ENCODE measurements at places on chromosomes 4 and X. TPM values are rescaled to one million over a fixed set of nuclear protein-coding genes. Genes with fewer than 3 reads are reported as not detected.

The SPANXB1 gene
- total RNA-seq, result not detected

The IL13RA2 gene
- total RNA-seq, result not detected

The NALF2 gene
- total RNA-seq, result 3.2 TPM

The DAPP1 gene
- not detected for total RNA-seq

The CXorf49 gene
- not detected for total RNA-seq

The PCSK1N gene
- 2.4 TPM for total RNA-seq

DNA sequence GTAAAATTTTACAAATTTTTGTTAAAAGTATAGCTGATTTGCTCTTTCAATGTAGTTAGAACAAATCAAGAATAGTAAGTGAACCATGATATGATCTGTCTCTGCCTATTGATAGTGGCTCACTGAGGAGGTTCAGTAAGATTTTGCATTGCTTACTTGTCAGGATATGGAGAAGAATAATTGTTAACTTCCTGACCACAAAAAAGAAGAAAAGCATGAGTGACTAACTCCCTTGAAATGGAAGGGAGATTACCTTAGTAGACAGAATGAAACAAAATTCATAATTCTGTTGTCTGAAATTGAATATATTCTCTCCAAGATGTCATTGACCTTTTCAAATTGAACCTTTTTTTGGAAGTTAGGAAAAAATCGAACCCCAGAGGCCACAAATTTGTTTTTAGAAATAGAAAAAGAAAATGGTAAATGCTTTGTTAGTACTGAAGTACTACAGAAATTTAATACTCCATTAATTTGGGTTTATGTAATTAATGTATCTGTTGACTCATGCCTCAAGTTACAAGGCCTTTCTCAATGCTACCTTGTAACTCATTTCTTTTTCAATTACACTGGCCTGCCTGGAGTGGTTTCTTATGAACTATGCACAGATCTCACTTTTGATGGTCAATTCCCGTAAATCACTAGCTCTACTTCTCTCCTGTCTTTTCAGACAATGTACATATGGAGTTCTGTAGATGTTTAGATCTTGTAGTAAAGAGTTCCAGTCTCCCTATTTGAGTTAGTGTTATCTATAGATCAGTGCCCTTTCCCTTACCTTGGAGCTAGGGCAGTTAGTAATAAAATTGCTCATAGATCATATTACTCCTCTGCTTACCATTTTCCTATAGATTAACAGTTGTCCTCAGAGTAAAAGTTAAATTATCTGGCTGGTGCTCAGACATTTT, 139.3 kb downstream of the TLL1 start:
- no peak overlapping the region for H3K27ac ChIP-seq
- no peaks in the 10 kb centered on the region for H3K36me3 ChIP-seq
- DNase-seq, result no peak
- H3K27me3 ChIP-seq, result no peaks in the 10 kb centered on the region

DNA sequence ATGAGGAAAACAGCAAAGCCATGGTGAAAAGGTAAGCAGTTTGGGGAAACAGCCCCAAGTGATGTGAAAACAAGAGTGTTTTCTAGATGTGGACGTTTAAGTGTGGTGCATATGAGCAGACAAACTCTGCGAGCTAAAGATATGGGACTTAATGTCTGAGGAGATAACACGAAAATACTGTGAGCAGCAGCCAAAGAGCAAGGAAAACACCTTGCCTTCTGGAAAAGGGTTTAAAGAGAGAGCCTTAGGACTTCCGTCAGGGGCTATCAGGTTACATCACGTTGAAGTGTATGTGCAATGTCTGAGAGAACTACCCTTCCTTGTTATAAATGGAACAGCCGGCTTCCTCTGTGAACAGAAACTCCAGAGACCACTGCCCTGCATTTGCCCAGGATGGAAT, 54.2 kb downstream of the LEF1 start:
- no peaks in the 10 kb centered on the region for H3K36me3 ChIP-seq
- no peaks in the 10 kb centered on the region for H3K27me3 ChIP-seq
- H3K27ac ChIP-seq, result no peak overlapping the region
- H3K4me3 ChIP-seq, result no peak overlapping the region

DNA sequence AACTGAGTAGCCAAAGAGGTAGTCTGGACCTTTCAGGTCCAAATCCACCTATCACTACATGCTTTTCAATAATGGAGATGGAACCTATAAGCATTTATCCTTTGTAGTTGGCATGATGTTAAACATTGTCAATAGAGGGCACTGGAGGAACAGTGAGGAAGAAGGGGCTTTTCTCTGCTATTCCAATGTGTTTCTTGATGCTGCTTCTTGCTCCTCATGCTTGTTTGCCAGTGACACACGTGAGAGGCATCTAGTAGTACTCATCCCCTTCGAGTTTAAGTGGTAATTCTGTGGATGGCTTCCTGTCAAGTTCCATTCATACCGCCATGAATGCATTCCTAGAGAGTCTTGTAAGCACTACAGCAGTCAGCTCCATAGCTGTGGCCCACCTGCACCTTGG, 84.0 kb downstream of the NAA11 start:
- no peak overlapping the region for H3K4me3 ChIP-seq
- DNase-seq, result peak; percentile 53
- peaks cover 11% of the 10 kb centered on the region for H3K4me1 ChIP-seq
- no peaks in the 10 kb centered on the region for H3K36me3 ChIP-seq
- no peaks in the 10 kb centered on the region for H3K27me3 ChIP-seq

DNA sequence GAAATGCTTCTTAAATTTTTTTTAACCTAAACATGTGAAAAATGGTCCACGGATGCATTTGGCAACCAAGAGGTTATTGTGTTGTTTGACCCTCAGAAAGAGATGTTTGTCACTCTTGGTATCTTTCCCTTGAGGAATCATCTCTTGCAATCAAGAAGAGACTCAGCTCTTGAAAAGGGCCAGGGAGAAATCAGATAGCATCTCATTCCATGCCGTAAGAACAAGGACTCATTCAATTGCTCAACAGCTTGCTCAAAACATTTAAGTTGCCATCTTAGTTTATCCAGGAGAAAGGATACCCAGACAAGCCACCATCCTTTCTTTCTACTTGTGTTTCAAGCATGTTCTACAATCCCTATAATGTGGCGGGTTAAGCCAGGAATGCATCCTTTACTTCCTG, 209.5 kb upstream of the LNX1 start:
- no peak overlapping the region for H3K27ac ChIP-seq
- H3K36me3 ChIP-seq, result no peaks in the 10 kb centered on the region
- H3K4me3 ChIP-seq, result no peak overlapping the region
- no peaks in the 10 kb centered on the region for H3K27me3 ChIP-seq
- H3K4me1 ChIP-seq, result no peaks in the 10 kb centered on the region

DNA sequence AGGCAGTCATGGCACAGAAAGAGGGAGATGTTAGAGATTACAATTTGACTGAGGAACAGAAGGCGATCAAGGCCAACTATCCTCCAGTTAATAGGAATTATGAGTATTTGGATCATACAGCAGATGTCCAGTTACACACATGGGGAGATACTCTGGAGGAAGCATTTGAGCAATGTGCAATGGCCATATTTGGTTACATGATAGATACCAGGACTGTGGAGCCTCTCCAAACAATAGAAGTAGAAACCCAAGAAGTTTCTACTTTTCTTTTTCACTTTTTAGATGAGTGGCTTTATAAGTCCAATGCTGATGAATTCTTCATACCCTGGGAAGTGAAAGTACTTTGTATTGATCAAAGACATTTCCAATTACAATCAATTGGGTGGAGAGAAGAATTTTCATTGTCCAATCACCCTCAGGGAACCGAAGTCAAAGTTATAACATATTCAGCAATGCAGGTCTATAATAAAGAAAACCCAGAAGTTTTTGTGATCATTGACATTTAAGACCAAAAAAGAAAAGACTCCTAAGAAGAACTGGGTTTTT, 139.1 kb downstream of the MAB21L2 start:
- no peak overlapping the region for H3K4me3 ChIP-seq
- no peaks in the 10 kb centered on the region for H3K27me3 ChIP-seq
- no peak for DNase-seq
- no peaks in the 10 kb centered on the region for H3K4me1 ChIP-seq

- H3K36me3 ChIP-seq, result no peaks in the 10 kb centered on the region
- H3K4me3 ChIP-seq, result no peak overlapping the region
- no peaks in the 10 kb centered on the region for H3K27me3 ChIP-seq
Measured at GRCh38 chrX:22952010-22952409, 47.8 kb upstream of the DDX53 start.

GRCh38 chr4:88821522-88821921, 123.9 kb upstream of the NAP1L5 start:
- no peak overlapping the region for H3K27ac ChIP-seq
- H3K27me3 ChIP-seq, result no peaks in the 10 kb centered on the region
- peaks cover 14% of the 10 kb centered on the region for H3K4me1 ChIP-seq
- no peak for DNase-seq
- no peaks in the 10 kb centered on the region for H3K36me3 ChIP-seq

GRCh38 chr4:167233685-167234315, 494 bp downstream of the SPOCK3 start:
- peak overlapping the region; percentile 69 for H3K4me3 ChIP-seq
- DNase-seq, result peak; percentile 52
- H3K4me1 ChIP-seq, result no peaks in the 10 kb centered on the region
- H3K36me3 ChIP-seq, result no peaks in the 10 kb centered on the region
- H3K27me3 ChIP-seq, result peaks cover 66% of the 10 kb centered on the region

GRCh38 chr4:2995546-2996265, 32.3 kb downstream of the GRK4 start:
- H3K4me3 ChIP-seq, result no peak overlapping the region
- H3K27me3 ChIP-seq, result no peaks in the 10 kb centered on the region
- no peak for DNase-seq
- no peak overlapping the region for H3K27ac ChIP-seq
- H3K36me3 ChIP-seq, result no peaks in the 10 kb centered on the region

GRCh38 chrX:46294234-46294633, 251.0 kb downstream of the ZNF674 start:
- H3K27me3 ChIP-seq, result no peaks in the 10 kb centered on the region
- DNase-seq, result no peak

DNA sequence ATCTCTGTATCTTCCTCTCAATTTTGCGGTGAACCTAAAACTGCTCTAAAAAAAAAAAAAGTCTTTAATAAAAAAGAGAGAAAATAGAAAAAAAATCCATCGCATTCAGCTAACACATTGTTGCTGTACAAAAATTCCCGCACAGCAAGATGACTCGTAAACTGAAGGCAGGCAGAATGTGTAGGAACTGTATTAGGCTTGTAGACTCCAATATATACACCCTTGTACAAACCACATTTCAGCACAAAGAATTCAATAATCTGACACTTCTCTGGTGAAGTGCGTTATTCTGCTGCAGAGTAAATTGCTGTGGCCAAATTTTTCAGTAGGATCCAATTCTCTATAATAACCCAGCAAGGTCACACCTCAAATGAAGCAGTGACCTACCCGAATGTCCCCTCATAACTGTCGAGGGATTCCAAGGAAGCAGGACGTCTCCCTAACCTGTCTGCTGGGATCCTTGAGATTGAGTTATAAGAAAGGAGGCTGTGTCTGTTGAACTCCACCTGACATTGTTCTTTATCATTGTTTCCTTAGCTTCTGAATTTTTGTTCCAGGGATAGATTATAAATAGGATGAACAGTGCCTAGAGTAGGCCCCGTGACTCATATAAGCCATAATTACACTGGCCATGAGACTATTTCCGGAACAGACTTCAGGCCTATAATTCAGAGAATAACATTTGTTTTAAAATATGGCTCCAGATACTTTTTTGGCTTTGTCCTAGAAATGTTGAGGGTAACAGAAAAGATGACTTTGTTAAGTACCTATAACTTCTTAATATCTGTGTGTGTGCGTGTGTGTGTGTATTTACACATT, 348.3 kb downstream of the PCDH7 start:
- DNase-seq, result no peak
- peaks cover 16% of the 10 kb centered on the region for H3K4me1 ChIP-seq
- H3K4me3 ChIP-seq, result no peak overlapping the region
- H3K27me3 ChIP-seq, result no peaks in the 10 kb centered on the region

DNA sequence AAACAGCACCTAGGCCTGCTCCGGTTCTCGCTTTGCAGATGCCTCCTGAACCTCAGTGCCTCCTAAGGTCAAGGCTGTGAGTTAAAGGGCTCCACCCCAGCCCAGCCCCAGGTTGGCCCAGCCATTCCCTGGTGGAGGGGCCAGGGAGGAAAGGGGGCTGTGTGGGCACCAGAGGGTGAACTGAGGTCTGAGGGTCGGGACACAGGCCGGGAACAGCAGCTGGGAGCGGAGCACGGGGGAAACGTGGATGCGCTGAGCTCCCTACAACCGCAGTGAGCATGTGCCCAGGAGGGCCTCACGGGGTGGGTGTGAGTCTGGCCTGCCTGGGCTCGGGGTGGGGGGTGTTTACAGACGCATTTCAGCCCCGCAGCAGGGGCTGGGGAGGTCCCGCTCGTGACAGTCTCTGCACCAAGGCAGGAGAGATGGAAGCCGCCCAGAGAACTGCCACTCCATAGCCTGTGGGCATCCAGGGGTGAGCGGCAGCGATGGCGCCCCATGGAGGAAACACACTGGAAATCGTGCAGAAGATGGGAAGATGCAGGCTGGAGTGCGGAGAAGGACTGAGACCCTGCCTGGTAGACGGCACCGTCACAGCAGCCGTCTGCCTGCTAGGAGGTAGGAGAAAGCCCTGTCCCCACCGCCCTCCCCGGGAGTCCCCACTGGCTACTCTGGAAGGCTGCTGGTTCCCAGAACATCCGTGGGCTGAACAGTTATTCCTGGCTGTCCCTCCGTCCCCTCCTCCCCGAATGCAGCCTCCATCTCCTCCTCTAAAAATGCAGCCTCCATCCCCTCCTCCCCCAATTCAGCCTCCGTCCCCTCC, 9.9 kb upstream of the SLC25A6 start:
- no peaks in the 10 kb centered on the region for H3K4me1 ChIP-seq
- no peak for DNase-seq
- H3K4me3 ChIP-seq, result no peak overlapping the region
- H3K36me3 ChIP-seq, result peaks cover 9% of the 10 kb centered on the region
- H3K27me3 ChIP-seq, result no peaks in the 10 kb centered on the region
- peak overlapping the region; percentile 6 for H3K27ac ChIP-seq

GRCh38 chrX:129845616-129846190, 2.0 kb upstream of the ZDHHC9 start:
- no peak overlapping the region for H3K27ac ChIP-seq
- no peaks in the 10 kb centered on the region for H3K27me3 ChIP-seq
- no peaks in the 10 kb centered on the region for H3K36me3 ChIP-seq
- DNase-seq, result no peak
- H3K4me3 ChIP-seq, result no peak overlapping the region
- H3K4me1 ChIP-seq, result peaks cover 5% of the 10 kb centered on the region

GRCh38 chr4:45568694-45569093, 555.2 kb downstream of the GABRG1 start:
- H3K4me1 ChIP-seq, result no peaks in the 10 kb centered on the region
- H3K27me3 ChIP-seq, result no peaks in the 10 kb centered on the region
- no peak overlapping the region for H3K4me3 ChIP-seq
- H3K27ac ChIP-seq, result no peak overlapping the region
- DNase-seq, result no peak
- no peaks in the 10 kb centered on the region for H3K36me3 ChIP-seq

GRCh38 chr4:129144755-129145206, 48.8 kb downstream of the C4orf33 start:
- H3K4me1 ChIP-seq, result no peaks in the 10 kb centered on the region
- DNase-seq, result no peak
- no peaks in the 10 kb centered on the region for H3K36me3 ChIP-seq
- no peak overlapping the region for H3K4me3 ChIP-seq

- H3K27ac ChIP-seq, result no peak overlapping the region
- H3K36me3 ChIP-seq, result no peaks in the 10 kb centered on the region
- DNase-seq, result no peak
Measured at GRCh38 chrX:57674861-57675260, 5.2 kb downstream of the NLRP2B start.

- no peaks in the 10 kb centered on the region for H3K4me1 ChIP-seq
- no peaks in the 10 kb centered on the region for H3K36me3 ChIP-seq
- no peaks in the 10 kb centered on the region for H3K27me3 ChIP-seq
Measured at GRCh38 chrX:19541196-19541595, 25.9 kb upstream of the MAP3K15 start.

- no peaks in the 10 kb centered on the region for H3K36me3 ChIP-seq
- no peak overlapping the region for H3K27ac ChIP-seq
- no peak for DNase-seq
- no peaks in the 10 kb centered on the region for H3K4me1 ChIP-seq
Measured at GRCh38 chrX:138923805-138924204, 212.3 kb upstream of the FGF13 start.

All from neural progenitor cell (in vitro differentiated cells).